ENCODE measurements at places on chromosomes 1 and 21.

GRCh38 chr1:21799730-21800129, 12.3 kb upstream of the LDLRAD2 start:
- no peak for DNase-seq

GRCh38 chr1:208809876-208810275, 565.7 kb upstream of the PLXNA2 start:
- no peak for DNase-seq

DNA sequence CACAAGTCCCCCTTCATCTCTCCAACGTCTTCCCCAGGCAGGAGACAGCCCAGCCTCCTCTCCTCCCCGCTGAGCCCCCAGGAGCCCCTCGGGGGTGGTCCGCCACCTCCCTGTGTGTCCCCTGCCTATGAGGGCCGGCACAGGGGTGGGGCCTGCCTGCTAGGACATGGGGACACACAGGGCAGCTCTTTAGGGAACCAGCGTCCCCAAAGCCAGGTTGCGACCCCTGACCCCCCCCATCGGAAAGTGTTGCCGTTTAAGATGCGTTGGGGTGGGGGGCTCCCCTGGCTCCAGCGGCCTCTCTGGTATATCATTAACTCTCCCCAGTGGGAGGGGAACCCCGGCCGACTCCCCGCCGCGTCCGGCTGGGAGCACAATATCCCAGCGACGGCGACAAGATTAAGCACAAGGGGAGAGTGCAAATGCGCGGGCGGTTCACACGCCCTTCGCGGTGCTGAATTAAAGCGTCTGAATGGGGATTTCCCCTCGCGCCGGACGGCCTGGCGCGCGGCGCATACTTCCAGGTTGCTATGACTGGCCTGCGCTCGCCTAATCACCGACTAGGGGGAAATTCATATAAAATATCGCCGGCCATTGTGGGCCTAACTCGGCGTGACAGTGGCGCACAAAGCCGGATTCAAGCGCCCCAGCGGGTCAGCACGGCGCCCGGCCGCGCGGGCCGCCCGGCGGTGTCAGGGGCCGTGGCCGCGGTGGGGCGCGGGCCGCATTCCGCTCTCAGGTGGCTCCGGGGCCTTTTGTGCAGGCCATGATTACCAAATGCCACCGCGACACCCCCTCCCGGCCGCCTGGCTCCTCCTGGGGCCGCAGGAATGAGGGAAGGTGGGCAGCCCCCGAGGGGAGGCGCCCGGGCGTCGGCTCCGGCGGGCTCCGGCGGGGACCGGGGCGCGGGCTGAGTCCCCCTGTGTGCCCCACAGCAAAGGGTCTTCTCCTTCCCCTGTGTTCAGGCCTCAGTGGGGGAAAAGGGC, 30.9 kb downstream of the WNT3A start:
- DNase-seq: no peak

GRCh38 chr21:31873696-31874599, 1.1 kb downstream of the HUNK start:
- no peak for DNase-seq

DNA sequence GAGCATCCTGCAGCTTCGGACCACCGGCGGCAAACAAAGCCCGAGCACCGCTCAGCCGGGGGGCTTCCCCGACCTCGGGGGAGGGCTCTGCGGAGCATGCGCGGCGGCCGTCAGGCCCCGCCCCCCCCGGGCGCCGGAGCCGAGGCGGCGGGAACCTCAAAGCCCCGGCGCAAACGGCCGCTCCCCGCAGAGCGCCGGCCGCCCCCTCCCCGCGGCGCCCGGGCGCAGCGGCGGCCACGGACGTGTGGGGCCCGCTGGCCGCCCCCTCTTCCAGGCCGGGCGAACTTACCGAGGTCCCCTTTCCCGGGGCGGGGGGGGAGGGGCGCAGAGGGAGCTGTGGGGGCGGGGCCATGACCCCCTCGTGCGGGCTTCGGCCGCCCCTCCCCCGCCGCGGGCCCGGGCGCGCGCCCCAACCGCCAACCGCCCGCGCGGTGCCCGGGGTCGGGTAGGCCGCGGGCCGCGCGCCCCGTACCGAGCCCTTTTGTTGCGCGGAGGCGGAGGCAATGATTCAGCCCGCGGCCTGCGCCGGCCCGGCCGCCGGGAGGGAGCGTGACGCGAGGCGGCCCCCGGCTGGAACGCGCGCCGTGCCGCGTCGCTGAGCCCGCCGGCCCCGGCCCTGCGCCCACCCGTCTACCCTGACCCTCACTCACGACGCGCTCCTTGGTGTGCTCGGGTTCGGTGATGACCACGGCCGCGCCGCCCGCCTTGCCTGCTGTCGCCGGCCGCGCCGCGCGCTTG, 1.7 kb downstream of the RCC2 start:
- DNase-seq: peak; percentile 61

- DNase-seq: no peak
Observed at GRCh38 chr1:17540255-17541001, 930 bp downstream of the ARHGEF10L start.

DNA sequence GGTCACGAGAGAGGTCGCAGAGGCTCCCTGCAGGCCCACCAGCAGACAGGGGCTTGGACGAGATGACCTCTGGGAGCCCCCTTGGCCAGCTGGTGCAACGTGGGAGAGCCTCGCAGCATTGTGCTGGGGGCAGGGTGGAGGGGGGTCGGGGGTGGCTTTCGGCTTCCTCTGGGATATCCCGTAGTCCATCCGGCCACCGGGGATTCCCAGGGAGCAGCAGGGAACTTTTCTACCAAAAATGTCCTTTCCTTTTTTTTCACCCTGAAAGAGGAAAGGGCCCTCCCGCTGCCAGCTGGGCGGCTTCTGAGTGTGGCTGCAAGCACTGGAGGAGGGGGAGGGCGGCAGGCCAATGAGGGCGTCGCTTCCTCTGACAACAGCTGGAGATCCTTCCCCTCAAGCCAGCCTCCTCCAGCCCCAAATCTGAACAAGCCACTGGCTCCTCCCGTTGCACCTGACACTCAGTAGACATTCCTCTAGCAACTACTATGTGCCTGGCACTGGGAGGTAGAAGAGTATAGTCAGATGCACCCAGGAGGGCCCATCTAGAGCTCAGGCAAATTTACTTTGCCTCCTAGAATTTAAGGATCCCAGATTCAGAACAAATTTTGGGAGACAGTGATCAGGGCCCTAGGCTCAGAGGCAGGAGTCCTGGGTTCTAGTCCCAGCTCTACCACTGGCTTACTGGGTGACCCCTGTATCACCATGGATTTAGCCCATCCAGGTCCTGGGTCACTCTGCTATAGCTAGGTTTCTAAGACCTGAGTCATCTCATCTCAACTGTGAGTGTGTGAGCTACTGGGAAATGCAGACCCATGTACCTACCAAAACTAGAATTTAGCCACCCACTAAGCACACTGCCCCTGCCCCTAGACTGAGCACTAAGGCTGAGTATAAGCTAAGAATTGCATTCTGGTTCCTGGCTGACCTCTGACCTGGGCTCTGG, 2.7 kb downstream of the MOB3C start:
- peak; percentile 80 for DNase-seq

DNA sequence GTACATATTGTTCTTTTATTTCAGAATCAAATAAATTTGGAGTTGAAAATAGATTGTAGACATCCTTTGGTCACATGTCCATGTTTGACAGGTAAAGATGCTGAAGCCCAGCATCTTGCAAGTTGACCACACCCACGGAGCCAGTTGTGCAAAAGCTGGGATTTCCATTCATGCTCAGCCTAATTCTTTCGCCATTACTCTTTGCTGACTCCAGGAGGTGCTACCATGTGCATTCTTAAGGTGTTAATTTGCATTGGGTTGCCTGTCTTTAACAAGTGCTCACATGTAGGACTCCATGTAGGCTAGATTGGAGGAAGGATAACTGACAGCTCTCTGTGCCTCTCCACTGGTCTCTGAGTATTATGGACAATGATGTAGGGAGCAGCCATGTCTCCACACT, 660.7 kb downstream of the LMO4 start:
- DNase-seq: no peak

- no peak for DNase-seq
Observed at GRCh38 chr1:192973988-192974387, 85.2 kb downstream of the UCHL5 start.

DNA sequence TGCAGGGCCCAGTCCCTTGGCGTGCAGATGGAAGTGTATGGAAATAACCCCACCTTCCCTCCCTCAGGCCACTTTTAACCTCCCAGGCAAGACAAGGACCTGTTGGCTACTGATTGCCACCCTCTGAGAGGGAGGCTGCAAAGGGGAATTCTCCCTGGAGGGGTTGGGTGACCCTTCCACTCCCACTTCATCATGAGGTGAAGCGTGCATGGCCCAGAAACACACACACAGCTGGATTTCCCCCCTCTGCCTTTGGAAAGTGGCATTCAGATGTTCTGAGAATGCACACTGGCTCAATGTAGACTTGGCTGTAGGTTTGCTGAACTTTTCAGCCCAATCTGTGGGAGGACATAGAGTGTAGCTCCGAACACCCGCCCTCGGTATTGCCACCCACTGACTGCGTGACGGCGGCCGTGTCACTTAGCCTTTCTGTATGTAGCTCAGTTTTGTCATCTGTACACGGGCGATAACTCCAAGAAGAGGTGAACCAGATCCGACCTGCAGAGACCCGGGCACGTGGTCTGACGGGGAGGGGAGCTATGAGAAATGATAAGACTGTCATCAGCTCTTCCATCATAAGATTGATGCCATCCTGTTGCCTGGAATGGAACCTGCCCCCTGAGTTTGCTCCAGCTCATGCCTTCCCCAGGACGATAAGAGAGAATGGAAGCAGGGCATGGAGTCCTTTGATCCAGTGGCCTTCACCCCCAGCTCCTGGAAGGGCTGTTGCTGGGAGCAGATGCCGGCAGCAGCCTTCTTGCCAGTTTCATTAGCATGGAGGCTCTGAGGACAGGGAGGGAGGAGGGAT, 19.3 kb downstream of the MIIP start:
- DNase-seq: no peak

GRCh38 chr1:90671741-90672140, 45.4 kb downstream of the BARHL2 start:
- no peak for DNase-seq

- DNase-seq: no peak
Observed at GRCh38 chr1:246591504-246591903, 25.2 kb downstream of the CNST start.
